ENCODE measurements at places on chromosomes 16 and 17.

GRCh38 chr16:2971134-2971984, 2.2 kb downstream of the PAQR4 start:
- no peak for DNase-seq

- no peak for DNase-seq
These were observed at the start of gene SULT1A1 for GRCh38 chr16:28609631-28610594. TSS of gene SULT1A1 (minus strand) at chr16:28610044. CDS start at chr16:28608855, 1,189 bp downstream.

- DNase-seq: peak; percentile 45
These were observed at the start of gene WSCD1 for GRCh38 chr17:6069539-6070429. TSS of gene WSCD1 (plus strand) at chr17:6070379. CDS start at chr17:6080659, 10,280 bp downstream.

GRCh38 chr17:75153780-75154194, 525 bp downstream of the JPT1 start:
- no peak for DNase-seq

GRCh38 chr16:49726155-49726554, 129.8 kb downstream of the ZNF423 start:
- no peak for DNase-seq

DNA sequence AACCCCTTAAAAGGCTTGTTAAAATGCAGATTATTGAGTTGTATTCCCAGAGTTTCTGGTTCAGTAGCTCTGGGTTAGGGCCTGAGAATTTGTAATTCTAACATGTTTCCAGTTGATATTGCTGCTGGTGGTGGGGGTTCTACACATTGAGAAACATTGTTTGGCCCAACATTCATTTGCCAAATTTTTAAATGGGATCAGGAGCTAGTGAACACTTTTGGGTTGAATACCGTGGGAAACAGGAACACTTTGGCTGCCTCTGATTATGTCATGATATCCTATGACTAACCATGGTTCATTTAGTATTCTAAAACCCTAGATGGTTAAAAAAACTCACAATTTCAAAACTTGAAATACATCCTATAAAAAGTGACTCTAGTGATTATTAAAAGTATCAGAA, 89.3 kb downstream of the RPGRIP1L start:
- no peak for DNase-seq

GRCh38 chr17:82507631-82508175, 11.8 kb upstream of the FOXK2 start:
- DNase-seq: no peak

- no peak for DNase-seq
These were observed 47.5 kb upstream of the CLEC3A start for GRCh38 chr16:77974883-77975282.

DNA sequence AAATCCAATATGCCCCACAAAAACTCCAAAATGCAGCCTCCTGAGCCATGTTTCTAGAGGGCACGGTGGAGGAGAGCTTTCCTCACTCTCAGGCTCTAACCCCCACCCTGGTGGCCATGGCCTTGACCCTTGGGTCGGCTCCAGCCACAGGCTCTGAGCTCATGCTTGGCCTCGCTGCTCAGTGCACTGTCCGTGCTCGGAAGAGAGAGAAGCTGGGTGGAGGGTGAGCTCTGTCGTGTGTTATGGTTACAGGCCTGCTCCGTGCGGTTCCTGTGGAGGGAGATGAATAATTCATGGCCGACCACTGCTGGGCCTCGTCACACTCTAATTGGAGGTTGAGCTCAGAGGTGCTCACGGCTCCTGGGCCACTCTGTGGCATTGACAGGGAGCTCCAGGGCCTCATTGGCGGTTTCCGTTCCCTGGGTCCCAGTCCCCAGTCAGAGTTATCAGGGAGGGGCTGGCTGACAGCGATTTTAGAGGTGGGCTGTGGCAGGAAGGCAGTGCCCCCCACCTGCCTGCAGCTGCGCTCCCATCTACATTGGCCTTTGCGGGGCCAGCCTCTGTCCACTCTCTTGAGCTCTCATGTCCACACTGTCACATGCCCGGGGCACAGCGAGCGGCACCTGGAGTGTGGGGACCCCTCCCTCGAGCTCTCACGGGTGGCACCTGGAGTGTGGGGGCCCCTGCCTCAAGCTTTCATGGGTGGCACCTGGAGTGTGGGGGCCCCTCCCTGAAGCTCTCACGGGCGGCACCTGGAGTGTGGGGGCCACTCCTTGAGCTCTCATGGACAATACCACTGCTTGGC, 24.9 kb downstream of the ACSF3 start:
- DNase-seq: no peak

GRCh38 chr16:22264786-22265185, 32.4 kb upstream of the POLR3E start:
- DNase-seq: no peak

DNA sequence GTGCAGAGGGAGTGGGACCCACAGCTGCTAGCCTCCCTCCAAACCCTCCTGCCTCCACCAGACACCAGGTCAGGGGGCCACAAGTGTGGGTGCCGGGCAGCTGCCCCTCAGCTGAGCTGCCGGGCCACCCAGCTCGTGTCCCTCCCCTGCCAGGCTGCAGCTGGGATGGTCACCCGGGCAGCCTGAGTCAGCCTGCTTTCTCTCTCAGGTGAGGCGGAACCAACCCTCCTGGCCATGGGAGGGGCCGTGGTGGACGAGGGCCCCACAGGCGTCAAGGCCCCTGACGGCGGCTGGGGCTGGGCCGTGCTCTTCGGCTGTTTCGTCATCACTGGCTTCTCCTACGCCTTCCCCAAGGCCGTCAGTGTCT, 6.9 kb downstream of the SLC16A3 start:
- no peak for DNase-seq

- DNase-seq: no peak
These were observed 100.5 kb downstream of the PLCG2 start for GRCh38 chr16:81879625-81880024.

GRCh38 chr17:64074704-64075426, 54.4 kb upstream of the ICAM2 start:
- DNase-seq: no peak

DNA sequence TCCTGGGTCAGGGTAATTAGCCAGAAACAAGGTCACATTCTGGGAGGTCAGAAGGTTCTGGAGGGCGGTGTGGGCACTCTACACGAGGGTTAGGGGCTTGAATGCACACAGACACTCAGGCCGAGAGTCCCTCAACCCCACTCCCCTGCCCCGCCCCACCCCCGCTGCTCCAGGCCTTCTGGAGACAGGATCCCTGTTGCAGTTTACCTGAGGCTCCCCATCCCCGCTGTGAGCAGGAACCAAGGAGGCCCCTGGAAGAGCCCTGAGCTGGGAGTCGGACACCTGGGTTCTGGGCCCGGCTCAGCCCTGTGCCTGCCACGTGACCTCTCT, 4.4 kb upstream of the ACTG1 start:
- no peak for DNase-seq

- DNase-seq: no peak
These were observed 30.2 kb upstream of the EMP2 start for GRCh38 chr16:10610499-10611184.

DNA sequence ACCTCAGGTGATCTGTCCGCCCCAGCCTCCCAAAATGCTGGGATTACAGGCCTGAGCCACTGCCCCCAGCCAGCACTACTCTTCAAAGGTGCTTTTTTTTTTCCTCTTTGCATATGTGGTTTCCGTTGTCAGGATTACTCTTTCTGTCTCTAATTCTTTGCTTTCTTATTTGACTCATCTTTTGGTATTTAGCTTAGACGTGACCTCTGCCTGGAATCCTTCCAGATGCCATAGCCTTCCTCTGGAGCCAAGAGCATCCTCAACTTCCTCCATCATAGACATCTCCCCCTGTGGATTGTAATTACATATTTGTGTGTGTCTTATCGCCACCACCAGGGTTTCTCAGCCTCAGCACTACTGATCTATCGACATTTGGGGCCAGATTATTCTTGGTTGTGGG, 84.4 kb upstream of the XYLT1 start:
- DNase-seq: no peak

DNA sequence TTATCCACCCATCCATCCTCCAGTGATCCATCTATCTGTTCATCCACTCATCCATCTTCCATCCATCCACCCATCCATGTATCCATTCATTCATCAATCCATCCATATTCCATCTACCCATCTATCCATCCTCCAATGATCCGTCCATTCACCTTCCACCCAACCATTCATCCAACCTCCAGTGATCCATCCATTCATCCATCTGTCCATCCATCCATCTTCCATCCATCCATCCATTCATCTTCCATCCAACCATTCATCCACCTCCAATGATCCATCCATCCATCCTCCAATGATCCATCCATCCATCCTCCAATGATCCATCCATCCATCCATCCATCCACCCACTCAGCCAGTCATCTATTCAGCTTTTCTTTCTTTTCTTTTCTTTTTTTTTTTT, 156.5 kb upstream of the WSCD1 start:
- DNase-seq: no peak

GRCh38 chr16:75837264-75837663, 111.0 kb upstream of the CPHXL start:
- DNase-seq: no peak

GRCh38 chr17:55722016-55722736, 488 bp downstream of the TMEM100 start:
- no peak for DNase-seq

DNA sequence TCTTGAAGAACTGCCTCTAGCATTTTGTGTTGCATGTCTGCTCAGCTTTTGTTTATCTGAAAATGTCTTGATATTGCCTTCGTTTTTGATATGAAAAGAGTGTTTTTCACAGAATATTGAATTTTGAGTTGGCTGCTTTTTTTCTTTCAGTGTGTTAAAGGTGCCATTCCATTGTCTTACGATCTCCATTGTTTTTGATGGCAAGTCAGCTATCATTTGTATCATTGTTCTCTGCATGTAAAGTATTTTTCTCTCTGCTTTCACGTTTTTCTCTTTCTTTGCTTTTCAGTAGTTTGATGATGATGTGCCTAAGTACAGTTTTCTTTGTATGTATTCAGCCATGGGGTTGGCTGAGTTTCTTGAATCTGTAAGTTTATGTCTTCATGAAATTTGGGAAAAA, 57.0 kb downstream of the AIPL1 start:
- DNase-seq: no peak

DNA sequence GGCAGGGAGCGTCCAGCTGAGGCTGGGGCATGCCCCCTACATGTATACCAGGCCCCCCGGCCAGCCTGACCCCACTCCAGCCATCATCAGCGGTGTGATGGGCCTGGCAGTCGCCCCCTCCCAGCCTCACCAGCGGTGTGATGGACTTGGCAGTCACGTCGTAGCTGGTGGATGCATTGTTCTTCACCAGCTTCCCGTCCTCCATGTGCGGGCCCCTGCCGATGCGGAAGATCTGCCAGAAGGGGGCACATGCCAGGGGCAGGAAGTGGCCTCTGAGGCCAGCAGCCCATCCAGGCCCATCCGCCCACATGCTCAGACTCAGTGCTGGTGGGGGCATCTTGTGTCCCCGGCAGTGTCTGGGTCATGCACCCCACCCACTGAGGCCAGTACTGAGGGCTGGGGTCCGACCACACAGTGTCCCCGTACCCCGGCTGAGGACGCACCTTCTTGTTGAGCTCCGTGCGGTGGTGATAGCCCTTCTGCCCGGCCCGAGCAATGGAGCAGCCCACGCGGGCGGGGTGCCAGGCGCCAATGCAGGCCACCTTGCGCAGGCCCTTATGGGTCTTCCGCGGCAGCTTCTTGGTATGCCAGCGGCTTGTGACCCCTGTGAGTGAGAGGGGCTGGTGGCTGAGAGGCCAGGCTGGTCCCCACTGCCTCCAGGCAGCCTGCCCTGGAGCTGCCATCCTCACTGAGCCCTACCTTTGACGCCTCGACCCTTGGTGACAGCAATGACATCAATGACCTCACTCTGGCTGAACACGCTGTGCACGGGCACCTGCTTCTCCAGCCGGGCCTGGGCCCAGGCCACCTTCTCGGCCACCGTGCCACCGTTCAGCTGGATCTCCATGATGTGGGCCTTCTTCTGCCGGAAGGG, 3.7 kb upstream of the MSRB1 start:
- DNase-seq: no peak

- no peak for DNase-seq
These were observed 102.6 kb downstream of the SDR42E1 start for GRCh38 chr16:81908466-81909262.

- no peak for DNase-seq
These were observed 7.4 kb upstream of the EEF2K start for GRCh38 chr16:22198547-22199293.

DNA sequence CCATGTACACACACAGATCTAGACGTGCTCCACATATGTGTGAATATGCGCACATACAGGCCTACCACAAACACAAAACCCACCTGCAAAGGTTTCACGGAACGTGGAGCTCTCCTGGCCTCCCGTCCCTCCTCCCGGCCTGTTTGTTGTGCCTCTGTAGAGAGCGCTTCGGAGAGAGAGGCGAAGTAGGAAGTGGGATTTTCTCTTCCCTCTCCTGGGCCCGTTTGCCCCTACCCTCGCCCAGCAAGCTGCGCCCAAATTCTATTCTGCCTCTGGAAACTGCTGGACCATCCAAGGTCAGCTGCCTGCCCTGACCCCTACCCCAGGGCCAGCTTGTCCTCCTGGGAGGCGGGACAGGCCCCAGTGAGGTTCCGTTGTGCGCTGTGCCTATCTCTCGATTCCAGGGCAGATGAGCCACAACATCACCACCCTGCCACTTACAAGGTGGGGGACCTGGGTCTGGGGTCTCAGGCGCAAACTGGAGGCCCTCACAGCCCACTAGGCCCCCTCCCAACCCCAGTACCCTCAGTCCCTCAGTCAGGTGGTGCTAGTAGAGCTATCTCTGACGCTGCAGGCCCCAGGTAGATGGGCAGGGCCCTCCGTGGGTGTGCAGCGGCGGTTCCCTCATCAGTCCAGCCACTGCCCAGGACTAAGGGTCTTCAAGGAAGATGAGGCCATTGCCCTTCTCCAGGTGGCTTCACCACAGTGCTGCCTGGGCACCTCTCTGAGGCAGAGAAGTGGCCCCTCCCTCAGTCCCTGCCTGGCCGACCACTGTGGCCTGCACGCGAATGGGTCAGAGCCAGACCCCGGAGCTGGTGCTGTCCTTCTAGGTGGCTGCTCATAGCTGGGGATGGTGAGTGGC, 54.2 kb downstream of the BEAN1 start:
- DNase-seq: no peak

GRCh38 chr17:7988750-7989178, 13.7 kb upstream of the GUCY2D start:
- DNase-seq: peak; percentile 77

GRCh38 chr16:27434141-27435051, 32.4 kb downstream of the IL21R start:
- no peak for DNase-seq

DNA sequence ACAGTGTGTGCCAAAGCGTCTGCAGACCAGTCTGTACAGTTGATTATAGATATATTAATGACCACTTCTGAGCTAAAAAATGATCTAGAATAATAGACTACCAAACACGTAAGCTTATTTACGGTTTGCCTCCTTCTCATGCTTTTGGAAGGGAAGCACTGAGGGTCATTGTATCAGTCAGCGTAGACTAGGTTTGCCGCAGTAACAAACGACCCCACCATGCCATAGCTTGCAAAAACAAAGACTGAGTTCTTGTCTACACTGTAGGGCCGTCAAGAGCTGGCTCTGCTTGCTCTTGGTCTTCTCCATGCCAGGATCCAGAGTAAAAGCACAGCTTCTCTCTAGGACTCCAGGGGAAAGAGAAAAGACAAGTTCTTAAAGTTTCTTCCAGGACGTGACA, 680.7 kb downstream of the MAF start:
- no peak for DNase-seq

- no peak for DNase-seq
These were observed 358.8 kb upstream of the CDH5 start for GRCh38 chr16:66007717-66008116.
